ENCODE measurements at places on chromosomes 2 and 18. TPM values are rescaled to one million over a fixed set of nuclear protein-coding genes. Genes with fewer than 3 reads are reported as not detected.

DNA sequence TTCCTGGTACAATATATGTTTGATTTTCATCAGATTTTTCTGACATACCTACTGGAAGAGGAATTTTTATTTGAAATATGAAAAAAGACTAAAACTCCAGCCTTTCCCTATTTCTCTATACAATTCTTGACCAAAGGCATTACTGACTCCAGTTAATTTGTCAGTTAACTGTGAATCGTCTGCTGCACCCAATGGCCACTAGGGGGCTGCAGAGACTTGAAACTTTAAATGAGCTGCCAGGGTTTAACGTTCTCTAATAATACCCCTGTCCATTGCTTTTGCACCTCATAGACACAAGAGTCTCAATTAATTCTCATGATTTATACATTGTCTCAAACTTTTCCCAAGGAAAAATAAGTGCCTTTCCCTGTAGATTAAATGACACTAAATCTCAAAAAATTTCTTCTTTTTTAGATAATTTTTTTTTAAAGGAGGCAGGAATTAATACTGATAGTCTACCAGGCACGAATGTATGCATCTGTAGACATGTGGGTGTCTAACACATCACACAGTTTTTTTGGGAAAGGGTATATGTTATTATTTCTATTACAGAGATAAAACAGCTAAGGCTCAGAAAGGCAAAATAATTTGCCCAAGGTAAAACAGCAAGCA is 1.8 kb upstream of the ALK start:
- peak; percentile 31 for DNase-seq

DNA sequence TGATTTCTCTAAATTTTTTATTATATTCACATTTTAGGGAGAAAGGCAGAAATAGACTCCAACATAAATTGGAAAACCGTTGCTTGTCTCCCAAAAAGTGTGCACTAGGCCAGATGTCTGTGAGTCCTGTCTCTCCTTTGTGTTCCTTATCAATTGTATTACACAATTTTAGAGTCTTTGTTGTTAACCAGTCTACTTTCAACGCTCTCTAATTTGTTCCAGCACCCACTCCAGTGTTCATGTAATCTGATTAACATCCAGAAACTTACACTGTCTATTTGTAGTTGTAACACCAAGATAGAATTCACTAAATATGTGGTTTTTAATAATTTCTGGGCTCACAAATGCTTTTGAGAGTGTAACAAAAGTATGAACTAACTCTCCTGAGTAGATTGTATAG is 195.6 kb downstream of the FSIP2 start:
- DNase-seq: no peak

DNA sequence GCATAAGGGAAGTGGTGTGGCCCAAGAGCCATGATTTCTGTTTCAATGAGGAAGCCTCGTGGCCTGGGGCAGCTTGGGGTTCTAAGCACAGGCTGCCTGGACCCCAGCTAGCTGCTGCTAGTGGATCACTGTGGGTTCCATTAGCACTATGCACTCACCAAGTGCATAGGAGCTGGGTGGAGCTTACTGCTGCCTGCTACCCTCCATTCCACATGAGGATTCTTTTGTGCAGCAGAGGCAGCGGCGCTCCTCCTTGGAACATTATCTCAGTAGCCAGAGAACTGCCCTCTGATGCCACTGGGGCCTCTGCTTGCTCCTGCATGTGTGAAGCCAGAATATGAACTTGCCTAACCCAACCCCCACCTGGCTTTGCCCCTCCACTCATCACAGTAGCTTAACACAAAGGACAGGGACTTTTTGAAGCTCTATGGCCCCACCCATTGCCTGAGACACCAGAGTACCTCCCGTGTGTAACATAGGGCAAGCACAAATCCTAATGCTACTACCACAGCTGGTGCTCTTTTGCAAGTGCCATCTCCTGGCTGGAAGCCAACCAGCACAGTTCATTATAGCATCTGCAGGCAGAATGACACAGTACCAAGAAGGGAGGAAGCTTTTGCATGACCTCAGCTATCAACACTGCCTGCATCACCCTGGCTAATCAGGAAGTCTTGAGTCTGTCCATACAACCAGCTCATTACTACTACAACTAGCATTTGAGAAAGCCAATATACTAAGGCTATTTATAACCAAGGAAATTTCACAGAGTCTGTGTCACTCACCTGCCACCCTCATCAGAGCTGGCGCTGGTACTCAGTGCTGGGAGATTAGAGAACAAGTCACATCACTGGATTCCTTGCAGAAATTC is 297.0 kb upstream of the GULP1 start:
- DNase-seq: no peak

DNA sequence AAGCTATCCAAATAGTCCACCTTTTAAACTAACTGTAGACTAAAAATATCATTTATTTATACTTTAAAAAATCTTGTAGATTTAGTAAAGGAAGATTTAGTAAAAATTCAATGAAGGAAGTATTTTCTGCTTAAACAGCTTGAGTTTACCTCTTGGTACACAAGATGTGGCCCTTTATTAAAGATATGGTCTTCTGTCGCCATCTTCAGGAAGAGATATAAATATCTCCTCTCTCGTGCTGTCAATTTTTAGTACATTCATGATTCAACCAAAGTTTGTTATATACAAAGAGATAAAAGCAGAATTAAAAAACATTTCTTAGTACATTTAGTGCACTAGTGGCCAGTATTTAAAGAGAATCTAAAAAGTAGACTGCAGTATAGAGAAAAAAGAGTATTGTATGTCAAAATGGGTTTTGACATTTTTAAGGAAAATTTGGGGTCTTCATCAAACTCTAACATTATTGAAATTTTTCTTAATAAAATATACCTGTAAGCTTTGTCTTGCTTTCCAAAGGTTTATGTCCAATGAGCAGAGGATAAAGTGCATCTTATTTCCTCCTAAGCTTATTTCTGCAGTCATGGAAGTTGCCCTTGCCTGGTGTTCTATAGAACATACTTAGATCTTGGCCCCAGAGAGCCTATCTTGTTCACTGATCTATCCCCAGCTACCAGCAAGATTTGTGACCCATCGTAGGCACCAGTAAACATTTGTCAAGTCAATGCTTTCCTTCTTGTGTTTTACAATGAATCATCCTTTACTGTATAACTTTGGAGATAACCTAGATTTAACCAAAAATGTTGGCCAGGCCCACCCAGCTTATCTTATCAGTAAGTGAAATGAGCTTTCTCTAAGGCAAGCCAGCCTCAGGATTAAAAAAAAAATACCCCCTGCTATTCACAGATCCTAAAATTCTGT is 18.5 kb upstream of the EML6 start:
- DNase-seq: no peak

DNA sequence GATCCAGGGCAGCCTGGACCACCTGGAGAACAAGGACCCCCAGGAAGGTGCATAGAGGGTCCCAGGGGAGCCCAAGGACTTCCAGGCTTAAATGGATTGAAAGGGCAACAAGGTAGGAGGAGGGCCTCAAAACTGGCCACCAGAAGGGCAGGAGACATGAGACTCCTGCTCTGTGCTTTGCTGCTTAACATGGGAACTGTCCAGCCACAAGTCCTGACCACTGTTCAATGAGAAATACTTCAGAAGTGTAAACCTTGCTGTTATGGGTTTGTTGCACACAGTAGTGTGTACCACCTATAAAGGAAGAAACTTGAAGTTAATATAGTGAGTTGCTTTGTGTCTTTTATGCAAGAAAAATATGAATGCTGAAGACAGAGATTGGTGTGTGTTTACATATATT is 44.2 kb upstream of the MFF start:
- no peak for DNase-seq

Gene SULT1C4
- not detected for total RNA-seq

Gene FMNL2
- total RNA-seq: 9.8 TPM

Gene ATP5MC3
- 105 TPM for total RNA-seq

Gene REG1B
- not detected for total RNA-seq

Gene ZNF396
- total RNA-seq: 3.9 TPM
